ENCODE measurements at places on chromosomes 7 and 10. TPM values are rescaled to one million over a fixed set of nuclear protein-coding genes. Genes with fewer than 3 reads are reported as not detected.

Gene AOC1
- total RNA-seq = 0.48 TPM

Gene BLNK
- total RNA-seq = 7.8 TPM

Gene WNT8B
- not detected for total RNA-seq

Gene FAM25A
- total RNA-seq = not detected

Gene CALHM1
- not detected for total RNA-seq

Gene TUBAL3
- not detected for total RNA-seq

Gene VPS37D
- 1.3 TPM for total RNA-seq

Gene ANKRD61
- not detected for total RNA-seq

Gene BTBD16
- total RNA-seq = not detected

Gene LRMDA
- 40.8 TPM for total RNA-seq

Gene FAM237B
- total RNA-seq = not detected

- no peak overlapping the region for H3K4me3 ChIP-seq
- peaks cover 3% of the 10 kb centered on the region for H3K27me3 ChIP-seq
Observed at GRCh38 chr10:22369434-22370072, 24.3 kb downstream of the SPAG6 start.

DNA sequence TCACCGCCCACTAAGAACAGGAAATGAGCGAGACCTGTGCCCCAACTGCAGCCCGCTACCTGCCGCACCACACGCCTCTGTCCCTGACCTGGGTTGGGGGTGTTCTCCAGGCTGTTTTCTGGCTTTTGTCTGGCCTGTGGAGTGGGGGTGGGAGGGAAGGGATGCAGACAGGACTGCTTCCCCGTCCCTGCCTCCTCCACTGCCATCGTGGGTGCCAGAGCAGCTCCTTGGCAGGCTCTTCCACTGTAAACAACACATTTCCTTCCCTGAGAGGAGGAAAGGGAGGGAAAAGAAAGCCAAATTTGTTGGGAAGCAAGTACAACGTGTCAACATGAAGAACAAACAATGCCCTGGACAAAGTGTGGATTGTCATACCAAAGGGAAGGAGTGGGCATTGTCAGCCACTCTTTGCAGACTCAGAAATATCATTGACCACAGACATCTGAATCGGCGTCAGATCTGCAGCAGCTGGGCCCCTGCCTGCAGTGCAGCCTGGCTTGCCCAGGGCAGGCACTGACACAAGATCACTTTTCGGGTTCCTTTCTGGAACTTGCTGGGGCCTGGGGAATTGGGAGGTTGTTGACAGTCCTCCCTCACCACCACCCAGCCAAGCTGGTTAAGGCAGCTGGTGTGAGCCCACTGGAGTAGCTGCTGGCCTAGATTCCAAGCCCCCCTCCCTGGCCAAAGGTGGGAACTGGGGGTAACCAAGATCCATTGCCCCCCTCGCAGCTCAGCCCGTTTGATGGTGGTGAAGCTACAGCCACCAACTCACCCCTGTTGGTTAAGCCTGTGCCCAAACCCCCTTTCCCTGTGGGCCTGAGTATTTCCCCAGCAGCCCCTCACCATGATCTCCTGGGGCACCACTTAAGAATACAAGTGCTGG, 22.6 kb upstream of the TRIM8 start:
- no peak overlapping the region for H3K4me3 ChIP-seq
- no peaks in the 10 kb centered on the region for H3K27me3 ChIP-seq
- peak overlapping the region; percentile 82 for H3K27ac ChIP-seq
- DNase-seq = peak; percentile 36
- peaks cover 8% of the 10 kb centered on the region for H3K36me3 ChIP-seq
- peaks cover 5% of the 10 kb centered on the region for H3K4me1 ChIP-seq

DNA sequence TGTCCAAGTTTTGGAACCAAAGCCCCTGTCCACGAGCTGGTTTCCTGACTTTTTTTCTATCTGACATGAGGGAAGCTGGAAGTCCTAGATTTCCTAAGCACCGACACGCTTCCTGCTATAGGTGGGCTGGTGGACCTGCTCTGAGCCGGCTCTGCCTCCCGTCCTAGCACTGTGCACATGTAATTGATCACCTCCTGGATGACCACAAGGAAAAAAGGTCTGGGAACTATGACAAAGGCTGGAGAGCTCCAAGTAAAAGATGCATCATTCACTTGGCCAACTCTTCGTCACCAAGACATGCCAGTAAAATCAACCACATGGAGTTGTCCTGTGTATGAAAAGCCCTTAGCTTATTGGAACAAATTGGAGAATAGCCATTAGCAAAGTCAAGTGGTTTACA, 104.8 kb downstream of the ITIH5 start:
- no peaks in the 10 kb centered on the region for H3K4me1 ChIP-seq
- no peak overlapping the region for H3K4me3 ChIP-seq
- H3K36me3 ChIP-seq = no peaks in the 10 kb centered on the region
- no peaks in the 10 kb centered on the region for H3K27me3 ChIP-seq

- no peak overlapping the region for H3K4me3 ChIP-seq
- DNase-seq = no peak
- H3K4me1 ChIP-seq = peaks cover 4% of the 10 kb centered on the region
- no peak overlapping the region for H3K27ac ChIP-seq
- no peaks in the 10 kb centered on the region for H3K27me3 ChIP-seq
Observed at GRCh38 chr10:29681676-29682448, 47.1 kb upstream of the SVIL start.

DNA sequence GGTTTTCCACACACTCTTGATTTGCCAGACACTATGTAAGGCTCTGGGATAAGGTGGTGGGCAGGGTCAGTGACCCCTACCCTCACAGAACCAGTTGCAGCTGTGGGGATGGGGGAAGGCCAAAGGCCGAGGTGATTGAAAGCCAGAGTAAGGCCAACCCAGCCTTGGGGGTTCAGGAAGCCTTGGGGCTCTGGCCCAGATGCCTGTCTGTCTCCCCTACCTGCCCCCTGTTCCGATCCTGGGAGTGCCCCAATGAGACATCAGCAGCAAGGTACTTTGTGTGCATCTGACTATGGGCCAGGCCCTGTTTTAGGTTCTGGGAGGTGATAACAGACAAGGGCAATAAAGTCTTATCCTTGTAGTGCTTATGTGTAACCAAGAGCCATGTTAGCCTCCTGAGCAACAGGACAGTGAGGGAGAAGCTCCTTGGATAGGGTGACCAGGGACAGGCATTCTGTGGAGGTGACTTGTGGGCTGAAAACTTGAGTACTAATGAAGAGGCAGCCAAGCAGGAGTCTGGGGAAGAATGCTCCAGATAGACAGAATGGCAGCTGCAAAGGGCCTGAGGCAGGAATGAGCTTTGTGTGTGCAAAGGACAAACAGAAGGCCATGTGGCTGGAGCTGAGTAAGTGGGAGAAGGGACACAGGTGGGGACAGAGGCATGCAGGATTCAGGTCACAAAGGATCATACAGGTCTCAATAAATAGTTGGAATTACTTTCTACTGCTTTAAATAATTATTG, 35.4 kb downstream of the TSPAN14 start:
- no peaks in the 10 kb centered on the region for H3K27me3 ChIP-seq
- H3K4me1 ChIP-seq = peaks cover 16% of the 10 kb centered on the region
- H3K4me3 ChIP-seq = no peak overlapping the region
- no peak for DNase-seq

GRCh38 chr7:101021703-101022102, 1.8 kb downstream of the MUC17 start:
- H3K36me3 ChIP-seq = no peaks in the 10 kb centered on the region
- H3K27ac ChIP-seq = no peak overlapping the region
- H3K4me1 ChIP-seq = peaks cover 6% of the 10 kb centered on the region
- DNase-seq = no peak

GRCh38 chr7:141354251-141354650, 197.0 kb upstream of the AGK start:
- no peak overlapping the region for H3K27ac ChIP-seq
- DNase-seq = peak; percentile 33
- H3K4me3 ChIP-seq = no peak overlapping the region
- no peaks in the 10 kb centered on the region for H3K27me3 ChIP-seq

DNA sequence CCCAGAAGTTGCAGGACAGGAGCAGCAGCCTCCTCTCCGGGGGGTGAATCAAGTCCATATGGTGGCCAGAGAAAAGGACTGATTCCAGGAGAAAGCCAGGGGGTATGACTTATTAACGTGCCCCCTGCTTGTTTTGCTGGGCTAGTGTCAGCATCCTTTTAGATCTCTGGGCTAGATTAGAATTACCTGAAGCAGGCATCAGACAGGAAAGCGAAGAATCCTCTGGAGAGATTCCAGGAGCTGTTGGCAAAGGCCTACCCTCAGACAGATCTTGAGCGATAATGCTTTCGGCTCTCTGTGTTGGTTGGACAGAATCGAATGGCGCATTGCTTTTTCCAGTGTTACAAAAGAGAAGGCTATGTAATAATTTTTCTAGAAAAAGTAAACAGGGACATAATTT, 164.0 kb upstream of the GLI3 start:
- H3K36me3 ChIP-seq = no peaks in the 10 kb centered on the region
- no peaks in the 10 kb centered on the region for H3K4me1 ChIP-seq
- H3K27me3 ChIP-seq = no peaks in the 10 kb centered on the region
- no peak overlapping the region for H3K4me3 ChIP-seq
- H3K27ac ChIP-seq = no peak overlapping the region

DNA sequence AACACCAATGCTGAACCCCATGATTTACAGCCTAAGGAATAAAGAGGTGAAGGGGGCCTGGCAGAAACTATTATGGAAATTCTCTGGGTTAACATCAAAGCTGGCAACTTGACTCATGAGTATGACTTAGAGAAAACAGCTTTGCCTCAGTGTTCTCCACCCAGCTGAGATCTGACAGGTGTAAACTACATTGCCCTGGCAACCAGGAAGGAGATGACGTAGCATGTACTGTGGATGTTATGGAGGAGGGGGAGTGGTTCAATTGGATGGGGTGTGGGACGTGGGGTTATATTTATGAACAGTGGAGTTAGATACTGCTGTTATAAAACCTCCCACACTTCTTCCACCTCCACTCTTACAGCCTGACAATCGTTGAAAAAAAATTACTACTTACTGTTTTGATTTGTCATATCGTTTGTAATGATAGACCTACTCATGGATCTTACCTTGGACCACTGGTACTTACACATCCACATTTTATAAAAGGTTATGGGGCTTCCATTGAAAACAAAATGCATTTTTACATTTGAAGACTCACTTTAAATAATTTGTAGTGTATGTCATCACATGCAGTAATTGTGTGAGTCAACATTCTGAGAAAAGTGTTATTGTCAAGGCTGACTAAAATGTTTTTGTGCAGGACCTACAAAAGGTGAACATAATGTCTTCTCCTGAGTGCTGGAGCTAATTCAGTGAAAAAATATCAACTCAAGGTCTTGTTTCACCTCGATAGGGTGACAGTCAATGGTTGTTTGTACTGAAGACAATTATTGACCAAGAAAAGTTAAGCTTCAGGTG, 6.4 kb downstream of the OR2F1 start:
- H3K36me3 ChIP-seq = no peaks in the 10 kb centered on the region
- H3K4me1 ChIP-seq = no peaks in the 10 kb centered on the region
- DNase-seq = no peak
- H3K27me3 ChIP-seq = no peaks in the 10 kb centered on the region

DNA sequence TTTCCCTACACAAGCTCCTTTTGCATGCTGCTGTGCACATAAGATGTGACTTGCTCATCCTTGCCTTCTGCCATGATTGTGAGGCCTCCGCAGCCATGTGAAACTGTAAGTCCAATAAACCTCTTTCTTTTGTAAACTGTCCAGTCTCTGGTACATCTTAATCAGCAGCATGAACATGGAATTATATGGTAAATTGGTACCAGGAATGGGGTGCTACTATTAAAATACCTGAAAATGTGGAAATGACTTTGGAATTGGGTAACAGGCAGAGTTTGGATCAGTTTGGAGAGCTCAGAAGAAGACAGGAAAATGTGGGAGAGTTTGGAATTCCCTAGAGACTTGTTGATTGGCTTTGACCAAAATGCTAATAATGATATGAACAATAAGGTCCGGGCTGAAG, 181.8 kb downstream of the GPR158 start:
- no peak overlapping the region for H3K4me3 ChIP-seq
- no peak overlapping the region for H3K27ac ChIP-seq
- H3K4me1 ChIP-seq = no peaks in the 10 kb centered on the region
- no peaks in the 10 kb centered on the region for H3K27me3 ChIP-seq
- no peaks in the 10 kb centered on the region for H3K36me3 ChIP-seq

GRCh38 chr10:11598712-11599397, 12.6 kb downstream of the USP6NL start:
- no peak for DNase-seq
- H3K4me1 ChIP-seq = peaks cover 9% of the 10 kb centered on the region
- no peaks in the 10 kb centered on the region for H3K36me3 ChIP-seq
- H3K27ac ChIP-seq = no peak overlapping the region
- no peak overlapping the region for H3K4me3 ChIP-seq

DNA sequence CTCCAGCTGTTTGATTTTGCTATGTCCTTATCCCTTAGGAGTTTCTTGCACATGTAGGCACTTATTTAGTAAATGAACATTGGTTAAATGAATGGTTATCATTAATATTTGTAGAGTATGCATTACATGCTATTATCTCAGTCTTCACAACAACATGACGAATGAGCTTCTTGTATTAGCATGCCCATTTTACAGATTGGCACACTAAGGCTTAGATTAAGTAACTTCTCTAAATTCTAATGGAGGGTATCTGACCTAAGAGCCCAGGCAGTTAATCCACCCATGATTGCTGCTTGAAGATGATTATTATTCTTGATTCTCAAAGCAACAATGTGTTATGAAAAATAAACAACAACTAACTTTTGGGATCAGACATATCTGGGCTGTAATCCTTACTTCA, 32.7 kb downstream of the SP8 start:
- no peak overlapping the region for H3K27ac ChIP-seq
- DNase-seq = no peak
- H3K36me3 ChIP-seq = no peaks in the 10 kb centered on the region
- no peak overlapping the region for H3K4me3 ChIP-seq

DNA sequence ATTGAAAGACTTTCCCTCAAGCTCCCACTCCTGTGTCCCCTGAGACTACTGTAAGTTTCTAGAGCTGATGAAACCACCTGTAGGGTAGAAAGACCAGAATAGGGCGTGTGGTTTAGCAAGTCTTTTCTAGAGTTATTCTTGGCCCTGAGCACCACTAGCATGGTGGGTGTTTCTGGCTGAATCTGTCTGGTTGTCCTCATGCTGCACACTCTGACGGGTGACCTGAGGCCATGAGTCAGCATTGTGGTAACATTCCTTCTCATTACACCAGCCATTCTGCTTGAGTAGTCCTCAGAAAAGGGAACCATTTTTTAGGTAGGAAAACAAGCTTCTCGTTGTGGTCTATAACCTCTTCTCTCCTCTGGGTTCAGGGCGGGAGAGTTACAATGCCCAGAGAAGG, 250.3 kb downstream of the SNX13 start:
- no peaks in the 10 kb centered on the region for H3K36me3 ChIP-seq
- DNase-seq = no peak
- H3K4me1 ChIP-seq = no peaks in the 10 kb centered on the region

DNA sequence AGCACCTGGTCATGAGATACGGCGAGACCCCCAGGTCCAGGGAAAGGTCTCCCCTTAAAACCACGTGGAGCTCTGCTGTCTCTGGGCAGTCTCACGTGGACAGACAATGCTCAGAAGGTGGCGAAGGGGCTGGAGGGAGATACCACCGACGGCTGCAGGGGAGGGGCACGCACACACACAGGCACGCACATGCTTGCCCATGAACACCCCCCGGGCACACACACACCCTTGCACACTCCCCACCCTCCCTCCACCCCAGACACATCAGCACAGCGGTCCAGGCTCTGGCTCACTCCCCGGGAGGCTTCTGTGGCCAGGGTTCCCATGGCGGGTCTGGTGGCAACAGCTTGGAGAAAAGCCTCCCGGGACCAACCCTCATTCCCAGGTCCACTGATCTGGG, 52.4 kb upstream of the TNRC18 start:
- DNase-seq = no peak
- H3K27me3 ChIP-seq = no peaks in the 10 kb centered on the region
- no peak overlapping the region for H3K27ac ChIP-seq
- no peak overlapping the region for H3K4me3 ChIP-seq
- peaks cover 11% of the 10 kb centered on the region for H3K4me1 ChIP-seq
